ENCODE measurements at places on chromosomes 2 and 18.

DNA sequence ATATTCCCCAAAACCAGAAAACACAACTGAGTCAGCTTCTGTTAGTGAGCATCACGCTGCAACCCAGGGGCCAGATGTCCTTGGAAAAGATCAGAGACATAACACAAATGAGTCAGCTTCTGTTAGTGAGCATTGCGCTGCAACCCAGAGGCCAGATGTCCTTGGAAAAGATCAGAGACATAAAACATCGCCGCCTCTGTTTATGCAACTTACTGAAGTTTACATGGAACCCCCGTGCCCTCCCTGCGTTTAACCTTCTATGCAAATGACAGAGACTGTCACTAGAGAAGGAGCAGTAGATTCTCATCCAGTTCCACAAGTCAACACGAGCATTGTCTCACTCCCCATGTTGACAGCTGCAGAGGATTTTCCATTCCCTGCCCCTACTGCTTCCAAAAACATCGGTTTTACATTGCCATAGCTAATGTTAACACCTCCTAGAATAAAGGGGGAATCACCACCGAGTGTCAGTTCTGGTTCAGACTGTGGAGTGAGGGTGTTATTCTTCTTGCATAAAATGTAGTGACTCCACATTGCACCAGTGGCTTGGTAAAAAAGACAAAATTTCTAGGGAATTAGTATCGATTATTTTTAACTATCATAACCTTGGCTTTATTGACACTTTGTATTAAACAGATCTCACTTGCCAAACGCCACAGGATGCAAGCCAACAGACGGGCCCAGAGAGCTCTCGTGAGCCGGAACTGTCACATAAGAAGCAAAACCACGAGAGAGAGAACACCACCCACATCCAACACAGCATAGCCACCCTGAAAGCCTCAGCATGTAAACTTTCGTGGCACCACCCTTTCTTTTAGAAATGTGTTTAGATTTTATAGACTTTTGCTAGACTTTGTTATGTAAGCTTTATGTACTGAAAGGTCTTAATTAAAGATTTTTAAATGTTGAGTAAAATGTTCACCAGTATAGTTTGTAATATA lies 87.7 kb downstream of the SH3YL1 start:
- no peak for DNase-seq

GRCh38 chr2:75820693-75821092 lies 110.0 kb upstream of the GCFC2 start:
- DNase-seq, result no peak

GRCh38 chr18:57803103-57803969 lies at the start of gene ATP8B1:
TSS of gene ATP8B1 (minus strand) at chr18:57803315. CDS start at chr18:57731807, 71,508 bp downstream.
- DNase-seq, result peak; percentile 1

DNA sequence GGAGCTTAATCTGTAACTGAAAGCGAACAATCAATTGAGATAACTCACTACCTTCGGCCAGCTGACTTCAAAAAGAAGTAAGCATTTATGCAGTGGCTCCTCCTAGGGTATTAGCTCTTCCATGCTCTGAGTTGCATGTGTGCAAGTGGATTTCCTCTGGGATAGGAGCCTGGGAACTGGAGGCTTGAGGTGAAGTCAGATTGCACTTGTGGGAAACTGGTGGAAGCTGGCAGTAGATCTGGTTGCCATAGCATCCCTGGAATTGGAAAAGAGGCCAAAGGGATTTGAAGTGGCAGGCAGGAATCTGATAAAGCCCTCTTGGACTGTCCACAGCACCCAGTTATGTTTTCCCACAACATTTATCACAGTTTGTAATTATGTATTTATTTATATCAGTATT lies 50.6 kb upstream of the FMNL2 start:
- no peak for DNase-seq

GRCh38 chr18:58911766-58912165 lies 47.1 kb downstream of the ZNF532 start:
- no peak for DNase-seq

GRCh38 chr18:35289727-35290093 lies 319 bp downstream of the ZSCAN30 start:
- DNase-seq, result no peak

GRCh38 chr2:86520153-86520552 lies 43.1 kb downstream of the CHMP3 start:
- no peak for DNase-seq

DNA sequence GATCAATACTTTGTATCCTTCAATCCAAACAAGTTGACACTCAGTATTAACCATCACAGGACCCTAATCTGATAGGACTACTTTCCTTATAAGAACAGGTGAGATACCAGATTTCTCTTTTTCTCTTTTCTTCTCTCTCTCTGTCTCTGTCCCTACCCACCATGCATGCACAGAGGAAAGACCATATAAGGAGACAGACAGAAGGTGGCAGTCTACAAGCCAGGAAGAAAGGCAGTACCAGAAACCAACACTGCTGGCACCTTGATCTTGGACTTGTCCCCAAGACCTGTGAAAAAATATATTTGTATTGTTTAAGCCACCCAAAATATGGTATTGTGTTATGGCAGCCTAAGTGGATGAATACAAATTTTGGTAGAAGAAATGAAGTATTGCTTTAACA lies 156.2 kb upstream of the KCNH7 start:
- DNase-seq, result no peak

- DNase-seq, result no peak
Measured at GRCh38 chr2:10977003-10977402, 65.3 kb downstream of the KCNF1 start.

DNA sequence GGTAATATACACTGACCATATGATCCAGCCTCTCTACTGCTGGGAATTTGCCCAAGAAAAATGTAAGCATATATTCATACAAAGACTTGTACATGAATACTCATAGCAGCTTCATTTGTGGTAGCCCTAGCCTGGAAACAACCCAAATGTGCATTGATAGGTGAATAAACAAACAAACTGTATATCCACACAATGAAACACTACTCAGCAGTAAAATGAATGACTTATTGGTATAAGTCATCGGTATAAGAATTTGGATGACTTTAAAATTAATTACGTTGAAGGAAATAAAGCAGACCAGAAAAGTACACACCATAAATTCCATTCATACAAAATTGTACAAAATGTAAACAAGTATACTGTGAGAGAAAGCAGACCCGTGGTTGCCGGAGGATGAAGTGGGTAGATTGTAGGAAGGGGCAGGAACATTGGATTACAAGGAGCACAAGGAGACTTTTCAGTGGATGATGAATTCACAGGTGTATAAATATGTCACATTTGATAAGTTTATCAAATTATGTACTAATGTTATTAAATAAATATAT lies 376.7 kb downstream of the TDRD15 start:
- DNase-seq, result no peak

- no peak for DNase-seq
Measured at GRCh38 chr2:54783349-54783748, 59.9 kb downstream of the EML6 start.

DNA sequence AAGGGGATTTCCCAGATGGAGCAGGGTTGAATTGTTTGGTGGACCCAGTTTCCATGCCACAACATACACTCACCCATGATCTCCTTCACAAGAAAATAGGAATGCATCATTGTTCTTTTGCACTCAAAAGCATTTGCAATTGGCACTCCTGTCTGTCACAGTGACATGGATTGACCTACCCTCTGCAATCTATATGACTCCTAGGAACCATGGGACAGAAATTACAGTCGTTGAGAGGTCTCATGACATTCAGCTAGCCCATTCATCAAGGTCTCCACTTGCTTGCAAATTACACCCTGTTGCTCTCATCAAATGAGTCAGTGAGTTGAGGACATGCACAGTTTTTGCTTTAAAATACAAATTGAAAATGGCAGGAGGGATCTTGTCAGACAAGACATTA lies 448.5 kb downstream of the LPIN1 start:
- DNase-seq, result no peak

GRCh38 chr2:133588144-133588543 lies 19.9 kb upstream of the NCKAP5 start:
- DNase-seq, result no peak

- no peak for DNase-seq
Measured at GRCh38 chr2:221478485-221478863, 93.6 kb downstream of the EPHA4 start.

DNA sequence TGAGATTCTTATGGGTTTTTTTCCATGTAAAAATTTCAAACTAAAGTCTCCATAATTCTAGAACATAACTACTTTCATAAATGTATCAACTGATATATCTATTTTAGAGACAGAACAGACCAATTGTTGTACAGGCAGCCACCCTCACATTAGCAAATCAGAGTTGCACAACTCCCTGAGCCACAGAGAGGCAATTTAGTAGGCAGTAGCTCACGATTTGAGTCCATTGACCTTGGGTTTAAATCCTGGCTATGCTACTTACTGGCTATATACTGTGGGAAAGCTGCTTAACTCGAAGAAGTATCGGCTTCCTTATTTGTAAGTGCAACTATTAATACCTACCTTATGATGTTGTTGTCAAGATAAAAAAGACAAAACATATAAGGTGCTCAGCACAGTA lies 16.2 kb downstream of the MTIF2 start:
- no peak for DNase-seq

DNA sequence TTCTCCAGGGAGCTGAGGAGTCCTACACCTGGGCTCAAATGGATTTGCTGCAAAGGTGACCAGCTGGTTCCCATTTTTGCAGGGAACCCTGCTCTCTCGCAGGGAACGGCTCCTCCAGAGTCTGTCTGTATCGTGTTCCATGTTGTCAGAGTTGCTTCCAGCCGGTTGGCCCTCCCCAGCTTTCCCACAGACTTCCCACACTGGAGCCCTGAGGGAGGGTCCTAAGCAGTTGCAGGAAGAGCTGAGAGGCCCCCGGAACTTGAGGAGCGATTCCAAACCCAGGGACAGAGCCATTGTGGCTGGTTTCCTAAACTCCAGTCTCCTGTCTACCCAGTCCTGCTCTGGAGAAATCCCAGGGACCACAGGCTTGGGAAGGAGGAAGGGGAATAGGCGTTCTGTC lies 121.7 kb upstream of the PPP1CB start:
- DNase-seq, result no peak

DNA sequence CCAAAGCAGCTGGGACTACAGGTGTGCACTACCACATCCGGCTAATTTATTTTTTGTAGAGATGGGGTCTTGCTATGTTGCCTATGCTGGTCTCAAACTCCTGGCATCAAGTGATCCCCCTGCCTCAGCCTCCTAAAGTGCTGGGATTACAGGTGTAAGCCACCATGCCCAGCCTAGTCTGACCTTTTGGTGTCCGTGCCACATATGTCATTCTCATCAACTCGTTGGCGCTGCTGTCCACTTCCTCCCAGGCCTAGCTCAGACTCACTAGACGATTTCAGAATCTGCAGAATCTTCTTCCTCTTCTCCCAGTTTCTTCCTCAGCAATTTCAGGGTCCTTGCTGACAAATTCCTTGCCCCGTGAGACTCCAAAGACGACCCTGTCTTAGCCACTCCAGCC lies 39.8 kb upstream of the DNMT3A start:
- no peak for DNase-seq

GRCh38 chr2:238282861-238283738 lies 5.3 kb downstream of the PER2 start:
- DNase-seq, result no peak

- DNase-seq, result no peak
Measured at GRCh38 chr18:51668101-51668500, 470.6 kb upstream of the MEX3C start.

DNA sequence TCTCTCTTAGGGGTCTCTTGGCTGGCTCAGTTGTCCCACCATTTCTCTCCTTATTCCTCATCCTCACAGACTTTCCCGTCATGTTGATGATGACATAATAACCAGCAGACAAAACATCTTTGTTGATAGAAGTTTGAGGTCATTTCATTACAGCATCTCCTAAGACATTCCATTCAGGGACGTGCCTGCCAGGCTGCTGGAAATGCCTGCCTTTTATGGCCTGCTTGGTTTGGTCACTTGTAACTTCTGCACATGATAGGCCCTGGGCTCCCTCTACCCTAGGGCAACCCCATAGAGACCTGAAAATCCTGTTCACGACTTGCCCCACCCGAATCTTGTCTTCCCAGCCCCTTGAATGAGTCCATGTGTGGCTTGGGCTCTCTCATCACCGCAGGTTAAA lies 81.7 kb downstream of the SDC1 start:
- DNase-seq, result no peak

- no peak for DNase-seq
Measured at GRCh38 chr2:200360364-200360763, 53.9 kb downstream of the SPATS2L start.

DNA sequence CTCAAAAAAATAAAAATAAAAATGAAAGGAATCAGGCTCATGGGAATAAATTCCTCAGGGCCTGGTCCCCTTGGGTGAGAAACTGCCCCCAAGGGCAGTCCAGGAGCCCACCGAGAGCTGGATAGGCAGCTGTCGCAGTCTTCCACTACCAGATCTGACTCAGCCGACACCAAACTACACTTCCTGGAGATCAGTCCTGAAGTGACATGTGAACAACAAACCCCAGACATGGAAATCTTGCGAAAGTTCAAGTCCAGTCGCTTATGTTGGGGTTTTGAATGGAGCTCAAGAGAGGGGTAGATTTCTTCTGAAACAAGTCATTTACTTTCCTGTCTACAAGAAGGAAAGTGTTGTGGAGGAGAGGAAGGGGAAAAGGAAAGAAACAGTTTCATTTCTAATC lies 12.9 kb downstream of the ADCY3 start:
- no peak for DNase-seq

DNA sequence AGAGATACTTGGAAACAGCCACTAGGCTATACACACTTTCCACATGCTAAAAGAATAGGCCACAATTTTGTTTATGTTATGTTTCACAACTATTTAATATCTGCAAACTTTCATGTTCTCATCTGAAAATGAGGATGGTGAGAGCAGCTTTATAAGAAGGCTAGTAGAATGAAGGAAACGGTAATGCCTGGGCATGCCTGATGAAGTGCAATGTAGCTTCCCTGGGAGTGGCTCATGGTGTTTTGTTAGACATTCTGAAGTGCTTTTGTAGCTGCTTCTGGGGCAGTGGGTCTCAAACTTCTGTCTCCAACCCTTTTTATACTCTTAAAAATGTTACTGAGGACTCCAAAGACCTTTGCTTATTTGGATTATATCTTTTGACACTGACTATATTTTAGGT lies 193.3 kb upstream of the VWC2L start:
- no peak for DNase-seq

GRCh38 chr2:239845968-239846367 lies 179.2 kb downstream of the NDUFA10 start:
- no peak for DNase-seq

GRCh38 chr2:98803405-98804264 lies 72.7 kb upstream of the MGAT4A start:
- DNase-seq, result no peak

- DNase-seq, result no peak
Measured at GRCh38 chr2:229446350-229446749, 175.3 kb upstream of the PID1 start.

DNA sequence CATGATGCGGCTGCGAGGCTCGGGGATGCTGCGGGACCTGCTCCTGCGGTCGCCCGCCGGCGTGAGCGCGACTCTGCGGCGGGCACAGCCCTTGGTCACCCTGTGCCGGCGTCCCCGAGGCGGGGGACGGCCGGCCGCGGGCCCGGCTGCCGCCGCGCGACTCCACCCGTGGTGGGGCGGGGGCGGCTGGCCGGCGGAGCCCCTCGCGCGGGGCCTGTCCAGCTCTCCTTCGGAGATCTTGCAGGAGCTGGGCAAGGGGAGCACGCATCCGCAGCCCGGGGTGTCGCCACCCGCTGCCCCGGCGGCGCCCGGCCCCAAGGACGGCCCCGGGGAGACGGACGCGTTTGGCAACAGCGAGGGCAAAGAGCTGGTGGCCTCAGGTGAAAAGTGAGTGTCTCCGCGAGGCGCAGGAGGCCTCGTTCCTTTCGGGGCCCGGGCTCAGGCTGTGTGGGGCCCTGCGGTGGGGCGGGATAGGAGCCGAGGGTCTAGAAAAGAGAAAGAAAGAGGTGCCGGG lies 520 bp downstream of the GLS start:
- DNase-seq, result no peak

All from GOT3 (cell line).